ENCODE measurements at places on chromosomes 7 and 10.

- DNase-seq: peak; percentile 55
Measured at GRCh38 chr10:98414932-98415730, at the start of gene PYROXD2. Gene PYROXD2, minus strand, starts transcription at chr10:98415182. Its CDS starts 47 bp downstream, at chr10:98415135.

- DNase-seq: no peak
Measured at GRCh38 chr7:7972128-7972527, 3.5 kb downstream of the GLCCI1 start.

- peak; percentile 55 for DNase-seq
Measured at GRCh38 chr10:13717936-13718772, 131.4 kb downstream of the PRPF18 start.

- peak; percentile 48 for DNase-seq
Measured at GRCh38 chr10:110008518-110009339, 945 bp downstream of the ADD3 start.

- DNase-seq: no peak
Measured at GRCh38 chr10:49174261-49174925, 13.8 kb downstream of the TMEM273 start.

DNA sequence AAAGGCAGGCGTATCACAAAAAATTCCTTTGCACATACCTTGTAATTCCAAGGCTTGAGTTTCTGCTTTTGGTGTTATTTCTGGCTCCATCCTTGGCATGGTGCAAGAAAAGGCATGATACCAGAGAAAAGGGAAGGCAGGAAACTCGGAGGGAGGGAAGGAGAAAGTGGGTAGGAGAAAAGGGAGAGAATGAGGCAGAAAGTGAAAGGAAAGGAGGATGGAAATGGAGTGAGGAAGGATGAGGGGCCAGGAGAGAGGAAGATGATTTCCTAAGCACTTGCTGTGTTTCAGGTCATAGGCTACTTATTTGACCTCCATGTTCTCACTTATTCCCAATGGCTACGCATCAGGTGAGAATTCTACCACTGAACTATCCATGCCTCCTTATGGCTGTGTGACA is 110.8 kb upstream of the JCAD start:
- no peak for DNase-seq

DNA sequence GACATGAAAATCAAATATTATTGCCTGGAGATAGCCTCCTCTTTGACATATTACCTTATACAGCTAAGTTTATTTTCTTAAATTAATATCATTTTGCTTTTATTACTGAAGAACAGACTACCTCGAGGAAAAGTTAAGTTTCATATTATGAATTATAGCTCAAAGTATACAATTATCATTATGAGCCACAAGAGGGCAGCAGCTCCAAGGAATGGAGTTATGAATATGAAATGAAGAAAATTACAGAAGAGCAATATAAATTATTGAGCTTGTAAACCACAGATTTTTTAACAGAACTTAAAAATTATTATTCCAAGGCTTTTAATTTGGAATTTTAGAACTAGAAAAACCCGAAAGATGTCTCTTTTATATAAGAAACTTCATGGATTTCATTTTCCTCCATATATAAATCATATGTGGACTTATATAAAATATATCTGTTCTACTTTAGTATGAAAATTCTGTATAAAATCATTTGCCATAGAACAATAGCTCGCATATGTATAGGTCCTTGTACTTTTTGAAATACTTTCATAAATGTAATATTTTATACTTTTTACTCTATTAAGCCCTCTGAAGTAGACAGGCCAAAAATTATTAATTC is 40.1 kb downstream of the IQUB start:
- DNase-seq: peak; percentile 15

GRCh38 chr10:51640120-51640819 is 59.1 kb downstream of the CSTF2T start:
- DNase-seq: no peak

DNA sequence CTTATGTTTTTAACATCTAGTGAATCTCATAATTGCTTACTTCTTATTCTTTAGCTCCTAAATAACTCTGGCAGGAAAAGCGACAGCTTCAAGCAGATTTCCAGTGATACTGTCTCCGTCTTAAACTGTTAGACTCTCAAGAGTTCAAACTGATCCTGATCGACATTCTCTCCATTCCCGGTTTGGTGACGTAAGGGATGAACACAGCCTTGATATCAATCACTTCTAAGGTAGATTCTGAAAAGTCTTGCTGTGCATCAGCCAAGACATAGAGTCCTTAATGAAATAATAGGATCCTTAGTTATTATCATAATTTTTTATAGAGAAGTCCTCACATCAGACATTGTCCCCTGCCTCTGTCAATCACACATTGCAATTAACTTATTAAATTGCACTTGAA is 534.6 kb downstream of the TFEC start:
- no peak for DNase-seq

DNA sequence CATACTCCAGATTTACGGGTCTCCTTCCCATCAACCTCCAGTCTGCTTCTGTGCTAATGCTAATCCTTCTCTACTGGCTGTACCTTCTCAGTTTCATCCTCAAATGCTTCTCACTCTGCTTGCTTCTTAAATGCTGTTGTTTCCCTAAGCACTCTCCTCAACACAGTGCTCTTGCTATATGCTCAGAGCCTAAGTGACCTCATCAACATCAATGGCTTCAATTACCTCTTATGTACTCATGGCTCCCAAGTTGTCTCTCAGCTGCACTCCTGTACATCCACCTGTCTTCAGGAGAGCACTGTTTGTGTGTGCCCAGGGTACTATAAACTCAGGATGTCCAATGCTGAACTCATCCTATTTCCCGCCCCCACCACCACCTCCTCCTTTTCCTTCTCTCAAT is 22.5 kb downstream of the ELAPOR2 start:
- no peak for DNase-seq
